Stimulated activated CD4-positive, alpha-beta T cell treated with anti-CD3 and anti-CD28 coated beads, TNF-alpha, amount 100 ng/mL, for 24 hours (primary cell): ENCODE measurements at places on chromosomes 16 and 17.
A peak's percentile ranks its signal among the peaks of the same experiment; 100 is the strongest.

DNA sequence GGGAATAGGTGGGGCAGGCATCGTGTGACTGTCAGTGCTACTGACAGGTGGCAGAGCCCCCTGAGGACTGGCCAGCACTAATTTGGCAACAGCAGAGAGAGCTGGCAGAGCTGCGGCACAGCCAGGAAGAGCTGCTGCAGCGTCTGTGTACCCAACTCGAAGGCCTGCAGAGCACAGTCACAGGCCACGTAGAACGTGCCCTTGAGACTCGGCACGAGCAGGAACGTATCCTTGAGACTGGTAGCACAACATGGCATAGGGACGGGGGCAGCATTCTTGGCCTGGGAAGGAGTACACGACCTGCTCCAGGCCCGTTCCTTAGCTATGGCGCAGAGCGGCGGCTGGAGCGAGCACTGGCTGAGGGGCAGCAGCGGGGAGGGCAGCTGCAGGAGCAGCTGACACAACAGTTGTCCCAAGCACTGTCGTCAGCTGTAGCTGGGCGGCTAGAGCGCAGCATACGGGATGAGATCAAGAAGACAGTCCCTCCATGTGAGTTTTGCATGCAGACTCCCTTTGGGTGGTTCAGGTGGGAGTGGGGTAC is 3.0 kb upstream of the NRN1L start:
- no peak for DNase-seq

DNA sequence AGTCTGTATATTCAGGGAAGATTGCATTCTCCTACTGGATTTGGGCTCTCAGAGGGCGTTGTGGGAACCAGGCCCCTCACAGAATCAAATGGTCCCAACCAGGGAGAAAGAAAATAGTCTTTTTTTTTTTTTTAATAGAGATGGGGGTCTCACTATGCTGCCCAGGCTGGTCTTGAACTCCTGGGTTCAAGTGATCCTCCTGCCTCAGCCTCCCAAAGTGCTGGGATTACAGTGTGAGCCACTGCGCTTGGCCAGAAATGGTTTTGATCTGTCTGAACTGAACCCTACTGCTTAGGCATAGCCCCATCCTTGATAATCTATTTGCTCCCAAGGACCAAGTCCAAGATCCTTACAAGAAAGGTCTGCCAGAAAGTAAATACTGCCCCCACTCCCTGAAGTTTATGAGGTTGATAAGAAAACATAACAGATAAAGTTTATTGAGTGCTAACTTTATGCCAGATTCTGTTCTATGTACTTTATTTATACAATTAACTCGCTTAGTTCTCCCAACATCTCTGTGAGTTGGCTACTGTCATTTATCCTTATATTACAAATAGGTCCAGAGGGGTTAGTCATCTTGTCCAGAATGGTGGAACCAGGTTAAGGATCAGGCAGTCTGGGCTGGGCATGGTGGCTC is 13.5 kb downstream of the G6PC1 start:
- no peak for DNase-seq

- peak; percentile 78 for DNase-seq
Observed at GRCh38 chr17:47719411-47720152, 13.5 kb upstream of the TBX21 start.

DNA sequence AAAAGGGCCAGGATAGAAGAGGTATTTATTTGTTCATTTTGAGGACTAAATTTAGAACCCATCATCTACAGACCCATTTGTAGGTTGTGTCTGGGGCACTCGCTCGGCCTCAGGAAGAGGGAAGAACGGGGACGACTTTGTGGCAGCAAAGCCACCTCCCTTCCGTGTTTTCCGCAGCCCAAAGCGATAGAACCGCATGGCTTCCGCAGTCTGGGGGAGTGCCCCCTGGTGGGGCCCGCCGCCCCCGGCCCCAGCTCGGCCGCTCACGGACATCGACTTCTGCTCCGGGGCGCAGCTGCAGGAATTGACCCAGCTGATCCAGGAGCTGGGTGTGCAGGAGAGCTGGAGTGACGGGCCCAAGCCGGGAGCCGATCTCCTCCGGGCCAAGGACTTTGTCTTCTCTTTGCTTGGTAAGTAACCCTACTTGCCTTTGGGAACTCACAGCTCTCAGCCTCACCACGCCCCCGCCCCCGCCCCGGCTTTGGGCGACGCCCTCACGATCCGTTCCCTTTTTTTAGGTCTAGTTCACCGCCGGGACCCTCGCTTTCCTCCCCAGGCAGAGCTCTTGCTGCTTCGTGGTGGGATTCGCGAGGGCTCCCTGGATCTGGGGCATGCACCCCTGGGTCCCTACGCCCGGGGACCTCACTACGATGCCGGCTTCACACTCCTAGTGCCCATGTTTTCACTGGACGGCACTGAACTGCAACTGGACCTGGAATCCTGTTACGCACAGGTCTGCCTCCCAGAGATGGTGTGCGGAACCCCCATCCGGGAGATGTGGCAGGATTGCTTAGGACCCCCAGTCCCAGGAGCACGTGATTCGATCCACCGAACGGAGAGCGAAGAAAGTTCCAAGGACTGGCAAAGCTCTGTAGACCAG is 681 bp downstream of the TMEM102 start:
- DNase-seq: peak; percentile 62

- DNase-seq: no peak
Observed at GRCh38 chr16:77496934-77497333, 62.1 kb upstream of the ADAMTS18 start.

GRCh38 chr17:75031972-75032719 is 14.6 kb downstream of the ATP5PD start:
- no peak for DNase-seq
